ENCODE measurements at places on chromosomes 3 and 15. TPM values are rescaled to one million over a fixed set of nuclear protein-coding genes. Genes with fewer than 3 reads are reported as not detected.

The SLC24A5 gene
- not detected for total RNA-seq

The SUSD5 gene
- total RNA-seq = 3.8 TPM

The ACSBG1 gene
- 0.20 TPM for total RNA-seq

The GABRA5 gene
- total RNA-seq = 103 TPM

The UPK1B gene
- total RNA-seq = 12.8 TPM

The ALDH1A3 gene
- 24.7 TPM for total RNA-seq

The CFAP100 gene
- not detected for total RNA-seq

The USP13 gene
- total RNA-seq = 12.7 TPM

The GOLGA6L7 gene
- total RNA-seq = not detected

The CDHR4 gene
- 0.30 TPM for total RNA-seq

The DISP2 gene
- 1.1 TPM for total RNA-seq

The SLC7A14 gene
- not detected for total RNA-seq

The STRIT1 gene
- total RNA-seq = not detected

The SLC9C1 gene
- not detected for total RNA-seq

The HHLA2 gene
- 0.08 TPM for total RNA-seq

The GRK7 gene
- total RNA-seq = not detected

The TBC1D5 gene
- 18.3 TPM for total RNA-seq

The CTXN2 gene
- 0.02 TPM for total RNA-seq

The CCDC39 gene
- not detected for total RNA-seq

The ZBED2 gene
- total RNA-seq = 0.18 TPM

The IMPG2 gene
- not detected for total RNA-seq

The ASB14 gene
- not detected for total RNA-seq

The CYP19A1 gene
- total RNA-seq = 0.25 TPM

The PLA2G4E gene
- total RNA-seq = not detected

The CD80 gene
- total RNA-seq = not detected

The LNP1 gene
- 0.88 TPM for total RNA-seq

The CPNE9 gene
- 0.08 TPM for total RNA-seq

The IGF2BP2 gene
- total RNA-seq = 8.0 TPM

The FANCD2OS gene
- total RNA-seq = not detected

The PEX11A gene
- total RNA-seq = 7.3 TPM

The GNB4 gene
- 16.5 TPM for total RNA-seq

The DMXL2 gene
- total RNA-seq = 25.4 TPM

The CLDN11 gene
- not detected for total RNA-seq

The CSTA gene
- total RNA-seq = 1.2 TPM

The SNX33 gene
- 16.1 TPM for total RNA-seq

The THAP10 gene
- total RNA-seq = 6.7 TPM

The DPPA4 gene
- not detected for total RNA-seq

The SUMF1 gene
- 21.2 TPM for total RNA-seq
